ENCODE measurements at places on chromosomes 1 and 21.

DNA sequence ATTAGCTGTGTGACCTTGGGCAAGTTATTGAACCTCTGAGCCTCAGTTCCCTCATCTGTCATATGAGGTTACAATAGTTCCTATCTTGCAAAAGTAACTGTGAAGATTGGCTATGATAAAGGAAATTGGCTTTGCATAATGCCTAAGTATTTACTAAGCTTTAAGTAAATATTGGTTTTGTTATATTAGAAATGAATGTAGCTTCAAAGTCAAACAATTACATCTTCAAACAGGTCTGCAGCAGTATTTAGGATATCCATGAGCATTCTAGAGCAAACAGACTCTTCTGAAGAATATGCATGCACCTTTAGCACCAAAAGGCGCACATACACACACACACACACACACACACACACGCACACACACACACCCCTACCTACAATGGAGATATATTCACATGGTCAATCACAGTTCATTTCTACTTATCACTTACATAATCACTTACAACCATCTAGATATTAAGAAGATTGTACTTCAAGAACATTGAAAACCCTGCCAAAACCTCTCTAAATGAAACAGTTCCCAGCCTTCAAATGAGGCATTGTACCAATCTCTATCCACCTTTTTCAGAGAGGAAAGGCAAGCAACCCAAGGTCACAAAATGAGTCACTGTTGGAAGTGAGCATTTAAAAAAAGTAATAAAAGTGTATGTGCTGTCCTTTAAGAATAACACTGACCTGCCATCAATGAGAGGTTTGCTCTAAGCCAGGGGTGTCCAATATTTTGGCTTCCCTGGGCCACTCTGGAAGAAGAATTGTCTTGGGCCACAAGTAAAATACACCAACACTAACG lies 13.4 kb upstream of the FAM43B start:
- no peak for DNase-seq

DNA sequence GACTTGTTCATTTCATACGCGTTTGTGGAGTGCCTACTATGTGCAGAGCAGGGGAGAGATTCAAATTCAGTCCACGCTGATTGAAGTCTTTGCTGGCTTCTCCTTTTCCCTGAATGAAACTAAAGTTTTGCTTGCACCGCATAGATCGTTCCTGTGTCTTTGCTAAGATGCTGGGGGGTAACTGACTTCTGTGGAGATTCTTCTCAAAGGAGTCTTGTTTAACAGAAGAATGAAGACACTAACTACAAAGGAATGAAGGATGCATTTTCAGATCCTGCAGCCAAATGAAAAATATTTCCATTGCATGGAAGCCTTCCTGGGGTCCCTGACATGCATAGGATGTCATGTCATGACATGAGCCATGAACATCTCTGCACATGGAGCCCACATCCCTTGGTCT lies 26.9 kb upstream of the H6PD start:
- DNase-seq: no peak

- no peak for DNase-seq
Observed at GRCh38 chr21:38310646-38311485, 54.1 kb downstream of the KCNJ15 start.

DNA sequence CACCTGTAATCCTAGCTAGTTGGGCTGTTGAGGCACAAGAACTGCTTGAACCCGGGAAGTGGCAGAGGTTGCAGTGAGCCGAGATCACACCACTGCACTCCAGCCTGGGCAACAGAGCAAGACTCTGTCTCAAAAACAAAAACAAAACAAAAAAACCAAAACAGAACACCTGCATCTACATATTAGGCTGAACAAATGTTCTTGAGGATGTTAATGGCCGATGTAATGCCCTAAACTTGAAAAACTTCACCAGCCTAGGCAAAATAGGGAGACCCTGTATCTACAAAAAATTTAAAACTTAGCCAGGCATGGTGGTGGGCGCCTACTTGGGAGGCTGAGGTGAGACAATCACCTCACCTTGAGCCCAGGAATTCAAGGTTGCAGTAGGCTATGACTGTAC lies 17.8 kb downstream of the GPBP1L1 start:
- no peak for DNase-seq

DNA sequence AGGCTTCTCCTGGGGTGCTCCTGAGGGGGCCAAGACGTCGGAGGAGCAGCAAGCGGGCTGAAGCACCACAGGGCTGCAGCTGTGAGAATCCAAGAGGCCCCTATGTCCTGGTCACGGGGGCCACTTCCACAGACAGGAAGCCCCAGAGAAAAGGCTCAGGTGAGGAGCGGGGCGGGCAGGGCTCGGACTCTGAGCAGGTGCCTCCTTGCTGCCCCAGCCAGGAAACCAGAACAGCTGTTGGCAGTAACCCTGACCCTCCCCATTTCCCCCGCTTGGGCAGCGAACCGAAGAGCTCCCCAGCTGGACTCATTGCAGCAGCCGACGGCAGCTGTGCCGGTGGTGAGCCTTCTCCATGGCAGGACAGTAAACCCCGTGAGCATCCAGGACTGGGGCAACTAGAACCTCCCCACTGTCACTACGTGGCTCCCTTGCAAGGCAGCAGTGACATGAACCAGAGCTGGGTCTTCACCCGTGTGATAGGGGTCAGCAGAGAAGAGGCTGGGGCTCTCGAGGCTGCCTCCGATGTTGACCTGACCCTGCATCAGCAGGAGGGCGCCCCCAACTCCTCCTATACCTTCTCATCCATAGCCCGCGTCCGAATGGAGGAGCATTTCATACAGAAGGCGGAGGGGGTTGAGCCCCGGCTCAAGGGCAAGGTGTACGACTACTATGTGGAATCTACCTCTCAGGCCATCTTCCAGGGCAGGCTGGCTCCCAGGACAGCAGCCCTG lies 625 bp downstream of the KLHDC7A start:
- DNase-seq: no peak

- DNase-seq: no peak
Observed at GRCh38 chr1:204335085-204335484, 24.6 kb downstream of the PLEKHA6 start.

All from fibroblast of skin of left quadriceps (primary cell).